Sciatic nerve (tissue), 2 donors: ENCODE measurements at places on chromosomes 13 and 19. TPM values are rescaled to one million over a fixed set of nuclear protein-coding genes. Genes with fewer than 3 reads are reported as not detected.

DNA sequence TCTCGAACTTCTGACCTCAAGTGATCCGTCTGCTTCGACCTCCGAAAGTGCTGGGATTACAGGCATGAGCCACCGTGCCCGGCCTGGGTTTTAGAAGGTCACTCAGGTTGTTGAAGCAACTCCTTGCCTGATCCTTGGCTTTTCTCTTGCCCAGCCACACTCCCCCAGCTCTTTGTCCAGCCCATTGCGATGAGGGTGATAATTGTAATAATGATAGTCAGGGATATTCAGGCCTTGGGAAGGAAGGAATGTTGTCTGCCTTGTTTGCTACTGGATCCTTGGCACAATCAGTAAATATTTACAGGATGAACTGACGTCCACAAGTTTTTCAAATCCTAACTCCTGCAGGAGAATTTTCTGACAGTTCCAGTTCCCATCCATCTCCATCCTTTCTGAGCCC, 1.8 kb downstream of the THOP1 start:
- no peak for DNase-seq

DNA sequence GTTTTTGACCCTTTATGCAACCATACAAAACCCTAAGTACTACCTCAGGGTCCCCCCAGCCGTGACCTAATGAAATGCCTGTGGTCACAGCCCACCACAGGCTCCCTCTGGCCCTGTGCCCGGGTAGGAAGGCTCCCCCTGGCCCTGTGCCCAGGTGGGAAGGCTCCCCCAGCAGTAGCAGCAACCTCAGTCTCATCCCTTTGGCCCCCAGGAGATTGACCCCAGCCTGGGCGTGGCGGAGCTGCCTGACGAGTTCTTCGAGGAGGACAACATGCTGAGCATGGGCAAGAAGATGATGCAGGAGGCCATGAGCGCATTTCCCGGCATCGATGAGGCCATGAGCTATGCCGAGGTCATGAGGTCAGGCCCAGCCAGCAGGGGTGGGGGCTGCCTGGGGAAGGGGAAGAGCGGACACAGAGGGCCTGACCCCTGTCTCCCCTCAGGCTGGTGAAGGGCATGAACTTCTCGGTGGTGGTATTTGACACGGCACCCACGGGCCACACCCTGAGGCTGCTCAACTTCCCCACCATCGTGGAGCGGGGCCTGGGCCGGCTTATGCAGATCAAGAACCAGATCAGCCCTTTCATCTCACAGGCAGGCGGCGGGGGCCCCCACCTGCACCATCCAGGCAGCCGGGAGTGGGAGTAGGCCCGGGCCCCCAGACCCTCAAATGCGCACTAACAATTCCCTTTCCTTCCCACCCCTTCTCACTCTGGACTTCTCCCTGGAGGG, 6.3 kb upstream of the BEST2 start:
- no peak for DNase-seq

DNA sequence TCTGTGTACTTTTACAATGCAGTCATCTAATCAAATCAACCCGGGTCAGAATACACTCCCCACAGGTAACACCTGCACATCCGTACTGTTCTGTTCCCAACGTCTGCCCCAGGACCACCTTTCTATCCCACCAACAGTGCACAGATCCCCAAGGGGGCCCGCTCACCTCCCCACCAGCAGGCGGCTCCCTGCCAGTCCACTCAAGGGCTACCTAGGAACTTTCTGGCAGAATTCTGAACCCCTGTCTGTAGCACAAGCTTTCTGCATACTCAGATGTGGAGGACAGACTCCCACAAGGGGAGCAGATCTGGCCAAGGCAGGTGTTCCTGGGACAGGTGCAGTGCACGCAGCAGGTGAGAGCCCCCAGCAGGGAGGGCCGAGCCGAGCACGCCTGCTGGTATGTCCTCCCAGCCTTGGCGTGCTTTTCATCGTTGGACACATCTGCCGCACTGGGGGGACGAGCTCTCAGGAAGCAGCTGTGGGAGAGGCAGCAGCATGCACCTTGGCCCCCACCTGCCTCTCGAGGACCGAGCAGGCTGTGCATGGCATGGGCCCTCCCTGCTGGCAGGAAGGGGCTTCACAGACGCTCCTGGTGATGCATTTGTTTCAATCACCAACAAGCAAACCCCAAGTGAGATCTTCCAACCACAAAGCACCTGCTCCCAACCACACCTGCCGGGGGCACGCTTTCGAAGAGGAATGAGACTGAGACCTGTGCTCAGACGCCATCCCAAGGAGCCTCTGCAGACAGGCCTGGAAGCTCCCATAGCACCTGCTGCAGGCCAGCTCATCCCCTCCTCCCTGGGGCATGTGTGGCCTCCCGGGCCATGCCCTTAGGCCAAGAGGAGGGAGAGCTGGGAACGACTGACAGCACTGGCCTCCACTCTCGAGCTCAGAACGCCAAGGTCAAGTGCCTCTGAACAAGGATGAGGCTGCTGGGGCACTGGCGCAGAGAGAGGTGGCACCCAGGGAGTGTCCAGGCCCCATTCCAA, 35.9 kb downstream of the RAB20 start:
- DNase-seq = no peak

- no peak for DNase-seq
These were observed 27.9 kb downstream of the ZBTB7A start for GRCh38 chr19:4038661-4039423.

GRCh38 chr13:24737042-24737441, 26.9 kb upstream of the RNF17 start:
- no peak for DNase-seq

The ATP4B gene
- not detected for total RNA-seq
